ENCODE measurements at places on chromosomes 13 and 19.

DNA sequence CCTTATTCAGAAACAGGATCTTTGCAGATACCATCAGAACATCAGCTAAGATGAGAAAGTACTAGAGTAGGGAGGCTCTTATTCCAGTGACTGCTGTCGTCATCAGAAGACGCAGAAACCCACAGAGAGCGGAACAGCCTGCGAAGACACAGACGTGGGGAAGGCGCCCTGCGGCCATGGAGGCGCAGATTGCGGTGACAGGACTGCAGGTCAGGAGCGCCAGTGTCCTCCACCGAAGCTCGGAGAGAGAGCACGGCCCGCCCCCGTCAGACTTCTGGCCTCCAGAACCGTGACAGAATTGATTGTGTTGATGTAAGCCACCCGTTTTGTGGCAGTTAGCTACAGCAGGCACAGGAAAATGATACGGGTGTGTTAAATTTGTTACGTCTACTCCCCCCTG lies 275.5 kb downstream of the EFNB2 start:
- DNase-seq, result no peak

GRCh38 chr19:17910791-17911360 lies 21.9 kb upstream of the CCDC124 start:
- no peak for DNase-seq

DNA sequence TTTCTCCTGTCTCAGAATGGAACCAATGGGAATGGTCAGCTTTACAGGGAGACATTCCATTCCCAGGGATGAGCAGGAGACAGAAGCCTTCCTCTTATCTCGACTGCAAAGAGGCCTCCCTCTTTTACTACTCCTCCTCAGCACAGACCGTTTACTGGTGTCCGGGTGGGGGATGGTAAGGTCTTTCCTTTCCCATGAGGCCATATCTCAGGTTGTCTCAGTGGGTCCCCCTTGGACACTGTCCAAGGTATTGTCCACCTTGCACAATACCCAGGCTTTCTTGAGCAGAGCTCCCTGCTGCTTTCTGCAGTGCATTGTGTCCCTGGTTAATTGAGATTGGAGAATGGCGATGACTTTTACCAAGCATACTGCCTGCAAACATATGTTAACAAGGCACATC lies 7.5 kb upstream of the ZNF808 start:
- DNase-seq, result no peak

GRCh38 chr13:95296326-95296925 lies 4.8 kb downstream of the ABCC4 start:
- DNase-seq, result no peak

DNA sequence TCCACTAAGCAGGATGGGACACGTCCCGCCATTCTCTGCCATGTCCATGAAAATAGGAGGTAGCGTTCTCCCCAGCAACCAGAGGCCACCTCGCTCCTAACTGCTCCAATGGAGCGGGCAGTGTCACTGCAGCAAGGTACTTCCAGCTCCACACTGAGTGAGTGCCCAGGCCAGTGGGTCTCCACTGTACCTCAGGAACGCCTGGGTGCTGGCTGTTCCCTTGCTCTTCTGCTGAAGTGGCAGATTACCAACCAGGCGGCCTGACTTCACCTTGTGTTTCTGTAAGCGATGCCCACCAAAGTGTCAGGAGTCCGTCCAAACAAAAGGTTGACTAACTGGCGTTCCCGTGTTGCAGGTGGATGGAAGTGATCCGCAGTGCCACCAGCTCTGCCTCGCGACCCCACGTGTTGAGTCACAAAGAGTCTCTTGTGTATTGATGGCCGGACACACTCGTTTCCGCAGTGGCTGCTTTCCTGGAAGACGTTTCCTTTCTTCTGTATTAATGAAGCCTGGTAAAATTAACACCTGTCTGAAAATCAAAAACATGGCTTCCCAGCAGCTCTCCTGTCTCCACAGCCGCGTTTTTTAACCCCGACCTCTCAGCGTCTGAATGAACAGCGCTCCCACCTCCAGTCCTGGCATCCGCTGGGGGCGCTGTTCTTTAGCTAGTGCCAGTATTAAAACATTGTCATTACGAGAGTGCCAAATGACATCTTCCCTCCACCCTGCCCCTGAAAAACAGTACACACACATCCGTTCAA lies 128.8 kb downstream of the STK24 start:
- no peak for DNase-seq

All from HS-27A (cell line).